ENCODE measurements at places on chromosomes 3 and 15.

DNA sequence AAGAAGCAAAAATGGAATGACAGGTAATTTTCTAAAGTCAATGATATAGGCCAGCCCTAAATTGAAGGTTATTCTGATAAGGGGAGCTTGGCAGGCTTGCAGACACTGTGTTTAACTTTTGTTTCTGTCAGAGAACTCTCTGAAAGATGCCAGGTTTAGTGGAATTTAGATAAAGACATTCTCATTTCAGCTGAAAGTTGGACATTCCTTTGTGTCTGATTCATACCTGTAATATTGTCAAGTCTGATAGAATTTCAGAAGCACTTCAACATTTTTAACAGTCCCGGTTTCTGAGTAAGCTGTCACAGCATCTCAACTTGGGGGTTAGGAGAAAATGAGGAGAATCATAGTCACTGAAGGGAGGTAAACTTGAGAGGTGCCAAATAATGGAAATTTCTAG lies 84.0 kb downstream of the DIPK2A start:
- DNase-seq = no peak

- no peak for DNase-seq
Observed at GRCh38 chr3:47792699-47793098, 10.2 kb upstream of the DHX30 start.

- DNase-seq = no peak
Observed at GRCh38 chr15:64895285-64896065, 16.2 kb upstream of the ANKDD1A start.

DNA sequence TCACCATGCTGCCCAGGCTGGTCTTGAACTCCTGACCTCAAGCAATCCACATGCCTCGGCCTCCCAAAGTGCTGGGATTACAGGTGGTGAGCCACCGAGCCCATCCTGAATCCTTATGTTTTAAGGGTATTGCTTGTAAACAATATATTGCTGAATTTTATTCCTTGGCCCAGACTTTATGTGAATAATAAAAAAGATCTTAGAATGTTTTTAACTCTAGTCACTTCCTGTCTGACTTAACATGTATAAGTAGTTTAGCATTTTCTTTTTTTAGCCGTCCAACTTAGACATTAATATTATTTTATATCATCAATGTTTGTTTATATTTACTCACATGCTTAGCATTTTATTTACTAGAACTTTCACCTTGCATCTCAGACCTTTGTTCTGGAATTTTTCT lies 9.2 kb upstream of the EIF2B5 start:
- DNase-seq = no peak

GRCh38 chr3:109188741-109189140 lies 52.2 kb downstream of the C3orf85 start:
- no peak for DNase-seq

DNA sequence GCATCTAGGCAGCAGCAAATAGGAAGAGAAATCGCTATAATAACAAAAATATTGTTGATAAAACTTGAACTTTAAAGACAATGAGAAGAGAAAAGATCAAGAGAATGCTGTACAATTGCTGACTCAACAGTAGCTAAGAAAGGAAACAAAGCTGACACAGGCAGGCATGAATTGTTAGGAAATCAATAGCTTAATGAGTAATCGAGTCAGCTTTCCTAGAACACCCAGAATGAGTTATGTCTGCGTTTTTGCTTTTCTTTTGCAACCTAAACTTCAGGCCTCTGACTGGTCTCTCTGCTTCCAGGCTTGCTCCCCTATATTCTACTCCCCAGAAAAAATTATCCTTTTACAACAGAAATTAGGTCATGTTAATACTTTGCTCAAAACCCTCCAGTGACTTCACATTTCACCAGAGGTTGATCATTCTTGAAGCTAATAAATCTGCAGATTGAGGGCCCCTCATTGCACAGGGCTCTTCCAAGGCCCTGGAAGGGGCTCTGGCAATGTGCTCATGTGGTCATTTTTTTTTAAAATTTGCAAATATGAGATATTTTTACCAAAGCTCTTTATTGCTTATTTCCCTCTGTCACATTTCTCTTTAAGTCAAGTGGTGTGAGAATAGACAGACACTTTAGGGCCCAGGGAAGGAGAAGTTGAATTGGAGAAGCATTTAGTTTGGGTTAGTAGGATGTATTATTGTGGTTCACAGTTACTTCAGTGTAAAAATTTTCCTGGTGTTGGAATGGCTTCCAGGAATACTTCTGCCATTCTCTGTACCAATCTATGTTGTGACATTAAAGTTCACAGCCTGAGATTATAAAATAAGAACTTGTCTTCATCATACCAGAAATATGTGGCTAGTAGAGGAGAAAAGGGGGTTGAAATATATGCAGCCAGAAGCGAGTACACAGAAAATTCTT lies 116.3 kb downstream of the TMCO5A start:
- no peak for DNase-seq

- no peak for DNase-seq
Observed at GRCh38 chr15:47588958-47589357, 128.3 kb upstream of the SEMA6D start.

GRCh38 chr3:124780761-124781475 lies 50.7 kb downstream of the UMPS start:
- no peak for DNase-seq

GRCh38 chr3:66048051-66048395 lies 9.3 kb upstream of the MAGI1 start:
- DNase-seq = no peak

DNA sequence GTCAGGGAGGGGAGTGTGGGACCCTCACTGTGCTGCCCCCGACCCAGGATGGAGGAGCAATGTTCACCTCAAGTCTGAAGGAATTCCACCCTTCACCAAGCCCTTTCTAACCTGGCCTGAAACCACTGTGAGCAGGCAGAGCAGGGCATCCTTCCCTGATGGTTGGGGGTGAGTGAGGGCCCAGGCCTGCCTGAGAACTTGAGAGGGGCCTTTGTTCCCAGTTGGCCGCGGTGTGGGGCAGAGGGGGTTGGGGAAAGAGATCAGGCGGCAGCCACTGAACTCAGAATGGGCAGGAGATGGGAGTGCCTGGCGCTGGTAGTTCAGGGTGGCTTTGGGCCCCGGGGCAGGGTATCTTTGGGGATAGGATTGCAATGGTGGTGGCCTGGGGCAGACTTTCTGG lies 103.5 kb upstream of the RPL32 start:
- no peak for DNase-seq

DNA sequence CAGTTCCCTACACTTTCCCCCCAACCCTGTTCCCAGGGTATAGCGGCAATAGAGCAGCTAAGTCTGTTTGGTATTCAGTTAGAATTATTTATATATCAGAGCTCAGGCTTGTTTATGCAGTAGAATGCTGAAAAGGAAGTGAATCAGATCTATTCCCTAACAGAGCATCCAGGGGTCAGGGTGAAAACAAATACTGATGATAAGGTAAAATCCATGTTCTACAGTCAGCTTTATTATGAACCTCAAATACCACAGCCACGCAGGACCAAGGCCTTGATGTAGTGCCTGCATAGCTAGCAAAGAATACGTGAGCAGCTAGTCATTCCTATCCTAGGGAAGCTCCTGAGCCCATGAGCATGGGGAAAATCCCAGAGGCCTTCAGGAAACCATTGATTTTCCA lies 229.7 kb upstream of the ICE2 start:
- no peak for DNase-seq

GRCh38 chr3:32556332-32556731 lies 14.3 kb downstream of the DYNC1LI1 start:
- no peak for DNase-seq

DNA sequence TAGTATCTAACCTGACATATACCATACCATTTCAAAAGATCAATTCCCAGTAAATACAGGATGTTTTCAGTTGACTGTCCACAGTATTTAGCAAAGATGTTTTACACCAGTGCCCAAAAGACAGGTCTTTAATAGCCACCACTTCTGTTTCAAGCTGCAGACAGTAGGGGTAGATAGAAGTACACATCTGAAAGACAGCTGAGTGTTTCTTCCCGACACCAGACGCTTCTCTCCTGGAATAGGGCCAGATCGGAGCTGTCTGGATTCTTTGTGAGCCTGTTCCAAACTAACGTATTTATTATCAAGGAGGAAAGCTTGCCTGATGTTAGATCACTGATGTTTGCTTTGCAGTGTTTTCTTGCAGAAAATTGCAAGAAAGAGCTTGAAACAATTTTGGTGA lies 136.1 kb upstream of the RBMS3 start:
- no peak for DNase-seq

DNA sequence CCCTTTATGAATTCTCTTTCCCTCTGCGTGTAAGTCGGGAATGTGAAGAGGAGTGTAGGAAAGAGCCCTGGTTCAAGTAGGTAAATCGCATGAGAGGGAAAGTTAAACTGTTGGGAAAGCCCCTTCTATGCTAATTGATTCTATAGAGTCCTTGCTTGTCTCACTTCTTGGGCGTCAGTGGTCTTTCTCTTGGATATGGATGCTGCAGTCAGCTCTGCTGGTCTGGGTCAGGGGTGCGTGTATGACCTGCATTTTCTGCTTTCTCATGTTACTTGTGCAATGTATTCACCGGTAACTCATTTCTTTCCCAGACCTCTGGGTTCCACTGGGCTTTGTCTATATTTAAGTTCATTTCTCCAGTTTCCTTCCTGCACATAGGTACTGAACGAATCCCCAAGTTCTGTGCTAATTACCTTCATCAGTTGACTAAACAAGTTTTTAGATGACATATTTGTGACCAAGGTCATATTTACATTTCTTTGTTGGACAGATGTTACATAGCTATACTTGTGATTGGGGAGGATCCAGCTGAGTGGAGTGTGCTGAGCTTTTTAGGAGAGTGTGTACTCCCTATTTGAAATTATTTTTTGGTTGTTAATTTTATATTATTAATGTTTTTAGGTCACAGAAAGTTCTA lies 1.4 kb downstream of the SETD5 start:
- no peak for DNase-seq

GRCh38 chr3:56800130-56800831 lies 1.5 kb downstream of the ARHGEF3 start:
- DNase-seq = no peak

- DNase-seq = no peak
Observed at GRCh38 chr3:61570813-61571212, 9.4 kb downstream of the PTPRG start.

- no peak for DNase-seq
Observed at GRCh38 chr3:129645286-129645685, 38.8 kb upstream of the PLXND1 start.

GRCh38 chr3:45861043-45861719 lies 19.3 kb upstream of the LZTFL1 start:
- no peak for DNase-seq

DNA sequence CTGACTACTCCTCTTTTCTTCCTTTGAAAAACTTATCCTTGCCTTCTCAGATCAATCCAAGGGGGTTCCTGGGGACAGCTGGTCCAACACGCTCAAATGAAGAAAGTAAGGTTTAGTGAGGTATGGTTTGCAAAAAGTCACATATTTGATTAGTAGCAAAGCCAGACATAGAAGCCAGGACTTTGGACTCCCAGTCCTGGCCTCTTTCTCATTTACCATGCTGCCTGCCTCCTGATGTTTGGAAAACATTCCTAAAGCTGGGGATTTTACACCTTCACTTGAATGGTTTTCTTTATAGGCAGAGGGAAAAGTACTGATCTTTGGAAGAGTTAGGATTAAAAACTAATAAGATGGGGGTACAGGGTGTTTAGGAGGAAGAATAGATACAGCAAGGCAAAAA lies 14.6 kb downstream of the POPDC2 start:
- no peak for DNase-seq

GRCh38 chr3:81302045-81302444 lies 459.4 kb downstream of the GBE1 start:
- DNase-seq = peak; percentile 14

DNA sequence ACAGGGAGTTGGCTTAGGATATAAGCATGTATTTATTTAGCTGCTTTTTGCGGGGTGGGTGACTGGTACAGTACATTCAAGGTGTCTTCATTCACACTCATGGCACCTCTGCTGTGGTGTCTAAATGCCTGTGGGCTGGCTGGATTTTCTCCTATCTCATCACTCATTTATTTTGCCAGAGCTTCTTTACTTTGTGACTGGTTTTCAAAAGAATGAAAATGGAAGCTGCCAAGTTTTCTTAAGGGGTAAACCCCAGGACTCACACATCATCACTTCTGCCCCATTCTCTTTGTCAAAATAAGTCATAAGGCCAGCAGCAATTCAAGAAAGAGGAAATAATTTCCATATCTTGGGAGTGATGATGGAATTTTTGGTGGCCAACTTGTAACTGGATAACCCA lies 493.4 kb upstream of the ALCAM start:
- no peak for DNase-seq

DNA sequence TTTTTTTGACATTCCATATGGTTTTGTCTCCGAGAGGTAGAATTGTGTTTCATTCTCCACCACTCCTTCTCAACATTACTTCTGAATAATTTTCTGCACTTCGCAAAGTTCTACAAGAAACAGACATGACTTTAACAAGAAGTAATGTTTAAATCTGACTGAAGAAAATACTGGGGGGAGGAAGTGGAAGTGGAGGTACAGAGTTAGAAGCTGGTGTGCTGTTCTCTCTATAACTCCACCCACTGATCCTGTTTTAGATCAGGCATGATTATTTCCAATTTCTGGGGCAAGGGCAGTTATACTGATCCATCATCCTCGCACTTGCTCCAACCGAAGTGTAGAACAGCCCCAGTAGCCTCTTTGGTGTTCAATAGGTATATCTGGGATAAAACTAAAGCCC lies 9.2 kb upstream of the MCCC1 start:
- no peak for DNase-seq

DNA sequence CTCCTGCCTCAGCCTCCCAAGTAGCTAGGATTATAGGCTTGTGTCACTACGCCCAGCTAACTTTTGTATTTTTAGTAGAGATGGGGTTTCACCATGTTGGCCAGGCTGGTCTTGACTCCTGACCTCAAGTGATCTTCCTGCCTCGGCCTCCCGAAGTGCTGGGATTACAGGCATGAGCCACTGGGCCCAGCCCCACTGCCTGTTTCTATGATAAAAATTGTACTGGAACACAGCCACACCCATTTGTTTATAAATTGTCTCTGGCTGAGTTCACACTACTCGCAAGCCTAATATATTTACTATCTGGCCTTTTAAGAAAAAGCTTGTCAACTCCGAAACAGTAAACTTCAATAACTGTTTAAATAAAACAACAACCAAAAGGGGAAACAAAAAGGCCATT lies 309.4 kb upstream of the WNT5A start:
- DNase-seq = no peak

GRCh38 chr15:57769266-57769665 lies 62.8 kb downstream of the POLR2M start:
- no peak for DNase-seq

GRCh38 chr15:65901336-65901735 lies 32.0 kb downstream of the RAB11A start:
- no peak for DNase-seq

- DNase-seq = no peak
Observed at GRCh38 chr3:154310840-154311239, 13.4 kb downstream of the DHX36 start.

Measured in GM18507 (cell line).